Immature natural killer cell (primary cell): ENCODE measurements at places on chromosomes 12 and 14.

DNA sequence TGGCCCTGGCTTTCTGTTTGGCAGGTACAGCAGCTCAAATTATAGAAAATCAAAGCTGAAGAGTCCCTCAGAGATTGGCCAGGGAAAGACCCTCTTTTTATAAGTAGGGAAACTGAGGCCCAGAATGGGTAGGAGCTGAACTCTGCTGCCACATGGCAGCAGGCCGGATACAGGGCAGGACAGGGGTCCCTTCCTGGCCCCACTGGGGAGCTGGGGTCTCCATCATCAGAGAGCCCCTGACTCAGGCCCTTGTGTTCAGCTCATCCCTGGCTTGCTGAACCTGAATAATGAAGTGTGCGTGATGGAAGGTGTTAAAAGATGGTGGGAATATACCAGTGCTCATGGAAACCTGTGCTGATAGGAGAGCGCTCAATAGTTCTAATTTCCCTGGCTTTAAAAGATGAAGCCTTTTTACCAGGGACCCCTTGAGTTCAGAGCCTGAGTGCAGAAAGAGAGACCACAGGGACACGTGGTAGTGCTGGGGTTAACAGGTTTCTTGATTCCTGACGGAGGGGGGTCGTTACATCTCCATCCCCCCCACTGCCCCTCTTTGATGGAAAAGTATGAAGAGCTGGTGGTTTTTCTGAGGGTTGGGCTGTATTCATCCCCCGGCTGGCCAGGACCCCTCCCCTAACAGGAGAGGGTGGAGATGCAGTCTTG is 4.4 kb downstream of the DLK1 start:
- no peaks in the 10 kb centered on the region for H3K4me1 ChIP-seq
- no peak overlapping the region for H3K27ac ChIP-seq
- no peak for DNase-seq
- peaks cover 5% of the 10 kb centered on the region for H3K27me3 ChIP-seq
- no peaks in the 10 kb centered on the region for H3K36me3 ChIP-seq
- H3K4me3 ChIP-seq = no peak overlapping the region

DNA sequence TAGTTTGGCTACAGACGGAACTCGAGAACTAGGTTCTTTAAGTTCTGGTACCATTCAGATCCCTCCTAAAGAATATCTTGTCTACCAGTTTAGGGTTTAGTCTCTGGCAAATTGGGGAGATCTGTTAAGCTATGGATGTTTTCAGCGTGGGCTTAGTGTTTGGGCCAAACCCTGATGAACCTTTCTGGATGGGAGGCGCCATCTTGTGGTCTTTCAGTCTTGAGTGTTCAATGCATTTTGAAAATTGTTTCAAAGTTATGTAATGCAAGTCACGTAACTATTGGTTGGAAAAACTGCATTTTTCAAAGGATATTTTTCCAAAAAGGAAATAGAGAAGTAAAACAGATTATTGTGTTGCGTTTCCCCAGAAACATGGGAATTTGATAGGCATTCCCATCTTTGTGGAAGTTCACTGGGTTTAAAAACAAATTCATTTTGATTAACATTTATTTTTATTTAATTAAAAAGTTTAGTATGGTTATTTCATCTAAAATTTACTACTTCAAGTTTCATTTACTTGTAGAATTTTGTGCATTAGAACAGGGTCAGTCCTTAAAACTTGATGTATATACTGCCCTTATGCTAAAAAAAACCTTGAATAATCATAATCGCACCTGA is 169.0 kb downstream of the PRIMA1 start:
- no peaks in the 10 kb centered on the region for H3K36me3 ChIP-seq
- DNase-seq = no peak
- no peak overlapping the region for H3K4me3 ChIP-seq
- no peaks in the 10 kb centered on the region for H3K4me1 ChIP-seq
- no peak overlapping the region for H3K27ac ChIP-seq
- peaks cover 2% of the 10 kb centered on the region for H3K27me3 ChIP-seq

DNA sequence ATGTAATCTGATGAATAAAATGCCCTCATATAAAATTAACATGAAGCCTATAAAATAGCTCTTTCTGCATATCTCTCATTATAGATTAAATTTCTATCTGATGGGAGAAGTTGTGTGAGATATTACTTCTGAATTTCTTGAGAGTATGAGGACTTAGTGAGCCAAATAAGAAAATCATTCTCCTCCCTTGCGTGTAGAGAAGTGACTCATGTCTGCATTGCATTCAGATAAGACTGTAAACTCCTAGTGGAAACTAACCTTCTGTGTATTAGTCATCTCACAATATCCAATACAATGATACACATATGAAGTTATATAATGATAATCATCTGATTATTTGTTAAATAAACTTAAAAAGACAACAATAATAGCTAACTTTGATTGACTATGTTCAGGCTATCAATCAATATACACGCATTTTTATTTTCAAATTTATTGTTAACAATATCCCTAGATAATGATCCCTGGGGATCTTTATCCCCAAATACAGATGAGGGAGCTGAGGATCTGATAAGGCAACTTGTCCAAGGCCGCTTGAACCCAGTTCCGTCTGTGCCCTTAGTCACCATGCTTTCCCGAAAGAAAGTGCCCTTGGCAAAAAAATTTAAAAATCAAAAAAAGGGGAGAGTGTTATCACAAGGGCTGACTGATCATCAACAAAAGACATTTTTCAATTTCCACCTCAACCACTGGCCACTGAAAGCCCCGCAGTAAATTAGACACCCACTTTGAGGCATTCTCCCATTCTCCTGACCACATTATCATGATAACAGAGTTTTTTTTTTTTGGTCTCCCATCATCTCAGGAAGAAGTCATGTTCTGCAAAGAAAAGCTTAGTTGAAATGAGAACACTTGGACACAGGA is 189.2 kb upstream of the RASSF8 start:
- H3K27me3 ChIP-seq = no peaks in the 10 kb centered on the region
- H3K4me3 ChIP-seq = no peak overlapping the region
- no peak overlapping the region for H3K27ac ChIP-seq
- H3K4me1 ChIP-seq = no peaks in the 10 kb centered on the region
- DNase-seq = no peak

DNA sequence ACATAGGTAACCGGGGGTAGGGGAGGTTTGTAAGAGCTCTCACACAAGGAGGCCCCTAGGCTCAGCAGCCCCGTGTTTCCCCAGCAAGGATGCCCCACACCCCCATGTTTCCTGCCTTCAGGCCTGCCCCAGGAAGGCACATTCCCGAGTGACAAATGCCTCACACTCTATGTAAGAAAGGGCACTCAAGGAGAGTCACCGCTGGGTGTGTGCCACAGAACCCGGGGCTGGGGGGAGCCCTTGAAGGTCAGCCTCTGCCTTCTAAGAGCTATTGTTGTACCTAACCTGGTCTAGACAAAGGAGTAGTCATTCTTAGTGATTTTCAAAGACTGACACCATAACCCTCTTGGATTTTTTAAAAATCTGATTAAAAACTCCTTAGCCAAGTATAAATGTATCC is 333.6 kb downstream of the DPF3 start:
- no peak for DNase-seq
- peaks cover 3% of the 10 kb centered on the region for H3K4me1 ChIP-seq
- peaks cover 28% of the 10 kb centered on the region for H3K27me3 ChIP-seq
- H3K4me3 ChIP-seq = no peak overlapping the region

- peak overlapping the region; percentile 86 for H3K27ac ChIP-seq
- no peaks in the 10 kb centered on the region for H3K36me3 ChIP-seq
- peaks cover 80% of the 10 kb centered on the region for H3K4me1 ChIP-seq
- no peaks in the 10 kb centered on the region for H3K27me3 ChIP-seq
- DNase-seq = no peak
These were observed 187.6 kb upstream of the C14orf180 start for GRCh38 chr14:104392001-104392395.

DNA sequence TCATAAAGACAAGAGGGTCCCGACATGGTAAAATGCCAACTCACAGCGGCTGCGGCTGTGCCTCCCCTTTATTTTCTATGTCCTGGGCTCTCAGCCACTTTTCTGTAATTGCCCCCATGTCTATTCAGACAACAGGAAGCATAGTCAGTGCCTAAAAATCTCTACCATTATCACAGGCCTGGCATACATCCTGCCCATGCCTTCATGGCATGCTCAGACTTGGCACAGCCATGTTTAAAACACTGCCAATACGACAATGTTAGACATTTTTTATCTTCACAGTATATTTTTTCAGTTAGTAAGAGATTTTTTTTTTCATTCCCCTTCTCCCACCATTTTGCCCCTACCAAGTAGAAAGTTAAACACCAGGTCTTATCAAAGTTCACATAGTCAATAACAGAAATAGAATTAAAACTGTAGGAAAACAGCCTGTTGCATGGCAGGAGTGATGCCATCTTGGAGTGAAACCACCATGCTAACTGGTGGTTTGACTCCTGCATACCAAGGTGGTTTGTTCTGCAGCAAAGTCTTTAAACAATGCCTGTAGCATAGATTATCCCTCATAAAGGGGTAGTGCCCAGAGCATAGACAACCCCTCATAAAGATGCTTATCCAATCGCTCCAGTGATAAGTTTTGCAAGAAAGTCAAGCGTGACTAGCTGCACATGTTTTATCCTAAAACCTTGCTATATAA is 18.9 kb upstream of the CERS5 start:
- no peak overlapping the region for H3K4me3 ChIP-seq
- no peaks in the 10 kb centered on the region for H3K27me3 ChIP-seq
- DNase-seq = no peak
- no peak overlapping the region for H3K27ac ChIP-seq
- peaks cover 21% of the 10 kb centered on the region for H3K36me3 ChIP-seq

DNA sequence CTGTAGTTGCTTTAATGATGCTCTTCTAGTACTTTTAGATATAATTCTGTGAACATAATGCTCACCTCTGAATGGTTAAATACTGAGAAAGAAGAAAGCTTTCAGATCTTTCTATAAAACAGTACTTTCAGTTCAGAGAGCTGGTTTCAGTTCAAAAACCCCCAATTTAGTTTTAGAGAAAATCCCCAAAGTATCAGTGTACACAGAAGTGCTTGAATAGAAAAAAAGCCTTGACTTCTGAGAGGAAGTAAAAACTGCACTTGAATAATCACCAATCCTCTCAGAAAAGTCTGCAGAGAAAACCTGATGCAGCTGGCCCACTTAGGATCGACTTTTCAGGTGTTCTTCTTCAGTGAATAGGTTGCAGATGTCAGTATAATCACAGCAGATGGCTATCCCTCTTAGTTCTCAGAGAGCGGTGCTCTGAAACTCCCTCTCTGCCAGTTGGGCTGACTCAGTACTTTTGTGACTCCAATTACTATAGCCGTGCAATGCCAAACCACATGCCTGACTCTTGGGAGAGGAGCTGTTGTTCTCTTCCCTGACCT is 616.3 kb downstream of the LRFN5 start:
- DNase-seq = no peak
- H3K36me3 ChIP-seq = no peaks in the 10 kb centered on the region
- no peak overlapping the region for H3K27ac ChIP-seq
- H3K27me3 ChIP-seq = no peaks in the 10 kb centered on the region

- H3K27me3 ChIP-seq = peaks cover 4% of the 10 kb centered on the region
- H3K4me3 ChIP-seq = no peak overlapping the region
- no peak overlapping the region for H3K27ac ChIP-seq
These were observed 190.7 kb upstream of the PPFIA2 start for GRCh38 chr12:81949841-81950308.

DNA sequence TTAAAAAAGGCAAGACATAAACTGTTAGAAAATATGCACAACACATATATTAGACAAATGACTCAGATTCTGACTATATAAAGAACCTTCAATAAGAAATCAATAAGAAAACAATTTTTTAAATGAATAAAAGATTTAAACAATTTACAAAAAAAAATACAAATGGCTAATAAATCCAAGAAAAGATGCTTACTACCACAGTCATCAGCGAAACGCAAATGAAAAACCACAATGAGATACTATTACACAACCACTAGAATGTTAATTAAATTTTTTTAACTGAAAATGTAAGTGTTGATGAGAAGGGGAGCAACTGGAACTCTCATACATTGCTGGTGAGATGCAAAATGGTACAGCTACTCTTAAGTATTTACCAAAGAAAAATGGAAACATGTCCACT is 24.4 kb downstream of the OSBPL8 start:
- peaks cover 14% of the 10 kb centered on the region for H3K36me3 ChIP-seq
- no peak overlapping the region for H3K27ac ChIP-seq
- no peak for DNase-seq
- H3K27me3 ChIP-seq = no peaks in the 10 kb centered on the region
- H3K4me1 ChIP-seq = peaks cover 50% of the 10 kb centered on the region

GRCh38 chr14:45727133-45727532 is 474.1 kb upstream of the MIS18BP1 start:
- no peaks in the 10 kb centered on the region for H3K36me3 ChIP-seq
- DNase-seq = no peak
- no peak overlapping the region for H3K27ac ChIP-seq
- H3K4me3 ChIP-seq = no peak overlapping the region
- no peaks in the 10 kb centered on the region for H3K27me3 ChIP-seq
- no peaks in the 10 kb centered on the region for H3K4me1 ChIP-seq

DNA sequence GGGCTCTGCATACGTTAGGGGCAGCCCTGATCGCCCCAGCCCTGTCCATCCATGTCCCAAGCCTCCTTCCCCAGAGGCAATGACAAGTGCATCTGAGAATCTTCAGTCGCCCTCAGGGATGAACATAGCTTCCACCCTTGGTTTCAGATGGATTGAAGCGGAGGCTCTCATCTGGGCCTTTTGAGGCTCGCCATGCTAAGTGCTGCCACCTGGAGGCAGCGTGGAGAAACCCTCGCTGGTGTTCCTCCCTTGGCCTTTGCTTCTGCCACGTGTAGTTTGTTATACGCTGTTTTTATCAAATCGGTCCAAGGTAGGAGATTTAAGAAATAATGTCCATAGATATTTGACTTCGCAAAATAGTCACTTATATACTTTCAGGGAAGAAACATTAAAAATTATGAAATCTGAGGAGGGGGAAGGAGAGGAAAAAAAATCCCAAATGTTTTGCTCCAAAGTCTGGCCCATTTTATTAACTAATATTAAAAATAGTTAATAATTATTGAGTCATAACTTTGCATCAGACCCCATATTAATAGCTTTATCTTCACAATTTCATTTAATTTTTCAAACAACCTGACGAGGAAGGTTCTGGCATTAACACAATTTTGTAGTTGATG is 28.8 kb upstream of the LRRC10 start:
- H3K27me3 ChIP-seq = peaks cover 4% of the 10 kb centered on the region
- no peaks in the 10 kb centered on the region for H3K4me1 ChIP-seq
- H3K36me3 ChIP-seq = no peaks in the 10 kb centered on the region

DNA sequence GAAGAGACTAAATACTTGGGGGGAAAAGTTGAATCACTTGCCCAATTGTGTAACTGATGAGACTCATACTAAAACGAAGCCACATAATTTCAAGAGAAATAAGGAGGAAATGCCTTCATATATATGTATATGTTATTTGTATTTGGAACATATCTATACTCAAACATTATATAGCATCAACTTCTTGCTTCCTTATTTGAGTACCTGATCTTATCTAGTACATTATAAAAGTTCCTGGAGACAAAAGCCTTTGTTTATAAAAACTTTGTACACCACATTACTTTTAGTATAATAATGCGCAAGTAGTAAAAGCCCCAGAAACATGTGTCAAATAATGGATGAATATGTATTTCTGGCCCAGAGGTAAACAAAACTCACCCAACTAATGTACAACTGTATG is 92.0 kb downstream of the SLC2A13 start:
- H3K27ac ChIP-seq = no peak overlapping the region
- H3K27me3 ChIP-seq = no peaks in the 10 kb centered on the region
- H3K4me3 ChIP-seq = no peak overlapping the region
- no peaks in the 10 kb centered on the region for H3K36me3 ChIP-seq
- DNase-seq = no peak
- peaks cover 20% of the 10 kb centered on the region for H3K4me1 ChIP-seq
